ENCODE measurements at places on chromosomes 3 and 15. TPM values are rescaled to one million over a fixed set of nuclear protein-coding genes. Genes with fewer than 3 reads are reported as not detected.

DLEC1 gene
- 0.09 TPM for total RNA-seq

TNIK gene
- 15.1 TPM for total RNA-seq

LCTL gene
- total RNA-seq = 1.0 TPM

CYP1A1 gene
- 0.32 TPM for total RNA-seq

PYGO1 gene
- total RNA-seq = 6.3 TPM

TFDP2 gene
- total RNA-seq = 23.3 TPM

Measured in bronchial smooth muscle cell (primary cell).